ENCODE measurements at places on chromosomes 12 and 14.

- no peak for DNase-seq
Measured at GRCh38 chr12:45483571-45483970, 245.9 kb upstream of the ARID2 start.

GRCh38 chr14:48826058-48826457 is 760.1 kb downstream of the RPS29 start:
- DNase-seq: no peak

DNA sequence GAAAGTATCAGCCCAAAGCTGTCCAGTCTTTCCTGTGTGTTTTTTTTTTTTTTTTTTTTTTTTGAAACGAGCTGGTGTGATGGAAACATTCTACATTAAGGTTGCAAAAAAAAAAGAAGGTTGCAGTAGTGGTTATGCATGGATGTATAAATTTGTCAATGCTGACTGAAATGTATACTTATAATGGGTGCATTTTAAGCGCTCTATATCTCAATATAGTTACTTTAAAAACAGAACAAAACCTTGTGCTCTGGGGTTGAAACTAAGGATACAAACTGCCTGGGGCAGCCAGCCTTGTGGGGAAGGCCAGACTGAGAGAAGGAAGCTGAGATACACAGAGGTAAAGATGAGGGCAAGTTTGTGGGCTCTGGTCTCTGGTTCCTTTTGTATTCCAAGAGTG is 87.3 kb upstream of the RMST start:
- DNase-seq: no peak

DNA sequence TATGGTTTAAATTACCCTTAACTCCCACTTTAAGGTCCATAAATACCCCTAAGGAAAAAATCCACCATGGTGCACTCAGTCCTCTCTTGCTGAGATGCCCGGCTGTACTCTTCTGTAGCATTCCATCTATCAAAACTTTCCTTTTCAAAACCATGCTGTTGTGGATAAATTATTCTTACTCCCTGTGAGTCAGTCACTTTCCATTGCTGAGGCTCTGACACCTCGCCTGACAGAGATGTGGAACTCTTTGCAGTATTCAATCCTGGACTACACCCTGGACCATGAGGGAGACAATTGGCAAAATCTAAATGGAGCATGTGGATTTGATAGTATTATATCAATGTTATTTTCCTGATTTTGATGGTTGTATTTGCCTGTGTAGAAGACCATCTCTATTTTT is 49.1 kb downstream of the AVPR1A start:
- no peak for DNase-seq

DNA sequence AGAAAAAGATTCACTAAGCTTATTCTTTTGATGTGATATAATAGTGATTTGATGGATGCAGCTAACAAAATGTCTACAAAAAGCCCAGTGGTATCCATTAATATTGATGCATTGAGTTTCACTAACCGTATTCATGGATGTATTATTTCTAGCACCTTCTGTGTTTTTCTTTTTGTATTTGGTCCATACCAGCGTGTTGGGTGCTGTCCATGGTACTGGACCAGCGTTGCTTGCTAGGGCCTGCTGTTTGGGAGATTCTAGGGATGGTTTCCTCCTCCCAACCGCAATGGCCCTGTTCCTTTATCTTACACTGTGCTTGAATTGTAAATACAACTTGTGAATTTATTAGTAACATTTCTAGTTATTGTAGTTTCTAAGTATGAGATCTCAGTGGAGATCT is 31.7 kb downstream of the ANO4 start:
- DNase-seq: peak; percentile 70

DNA sequence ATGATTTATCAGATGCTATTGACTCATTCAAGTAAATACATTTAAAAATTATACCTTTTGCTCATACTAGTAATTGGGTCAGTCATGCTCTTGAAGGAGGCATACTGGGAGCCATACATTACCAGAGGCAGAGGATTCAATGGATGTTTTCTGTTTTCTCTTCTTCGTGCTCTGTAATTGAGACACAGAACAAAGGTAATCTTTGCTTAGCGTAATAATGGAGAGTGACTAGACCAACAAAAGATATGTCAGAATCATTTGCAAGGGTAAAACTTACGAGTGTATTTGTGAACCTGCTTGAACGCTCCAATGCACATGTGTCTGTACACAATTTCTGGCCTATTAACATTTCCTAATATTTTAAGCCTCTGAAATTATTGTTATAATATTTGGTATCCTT is 296.4 kb downstream of the FOXG1 start:
- DNase-seq: no peak

All from WTC11 (cell line).